ENCODE measurements at places on chromosomes 4 and X.
A peak's percentile ranks its signal among the peaks of the same experiment; 100 is the strongest.

- no peak for DNase-seq
Measured at GRCh38 chr4:64799751-64800150, 390.5 kb upstream of the TECRL start.

DNA sequence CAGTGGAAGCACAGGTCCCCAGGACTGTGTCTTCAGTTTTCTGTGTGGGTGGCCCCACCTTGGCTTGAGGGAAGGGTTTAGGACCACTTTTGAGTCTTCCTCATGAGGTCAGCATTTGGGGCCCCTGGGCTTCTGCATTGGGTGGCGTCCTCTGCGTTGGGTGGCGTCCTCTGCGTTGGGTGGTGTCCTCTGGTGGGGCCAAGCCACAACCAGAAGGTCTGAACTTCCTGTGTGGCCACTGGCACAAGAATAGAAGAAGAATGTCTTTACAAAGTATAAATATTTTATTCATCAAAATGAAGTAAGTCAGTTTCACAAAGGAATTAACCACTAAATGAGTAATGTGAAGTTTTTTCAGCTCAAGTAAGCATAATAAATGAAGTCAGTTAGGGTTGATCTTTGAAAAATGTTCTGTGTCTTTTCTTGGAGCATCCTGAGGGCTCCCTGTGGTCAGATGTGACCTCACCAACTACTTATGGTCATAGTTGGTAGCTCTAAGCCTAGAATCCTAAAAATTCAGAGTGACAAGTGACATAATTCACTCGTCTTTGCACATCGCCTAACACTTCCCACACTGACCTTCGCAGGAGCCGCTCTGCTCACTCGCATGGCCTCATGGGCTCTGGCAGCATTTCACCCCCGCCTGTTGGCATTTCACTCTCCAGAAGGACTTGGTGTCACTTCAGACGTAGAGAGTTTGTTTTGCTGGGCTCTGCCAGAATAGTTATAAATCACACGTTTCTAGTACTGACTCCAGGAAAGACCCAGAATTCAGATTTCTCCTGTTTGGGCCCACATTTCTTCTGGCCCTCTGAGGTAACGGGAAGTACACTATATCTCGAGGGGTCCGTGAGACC is 39.0 kb upstream of the HGFAC start:
- no peak for DNase-seq

GRCh38 chr4:5656415-5656814 is 51.9 kb downstream of the EVC2 start:
- DNase-seq: no peak

GRCh38 chrX:111511477-111511876 is at the start of gene SERTM2:
SERTM2 (plus strand) TSS chrX:111511645; CDS start chrX:111518858, 7,213 bp downstream.
- no peak for DNase-seq

- no peak for DNase-seq
Measured at GRCh38 chr4:85509882-85510631, 35.1 kb downstream of the ARHGAP24 start.

DNA sequence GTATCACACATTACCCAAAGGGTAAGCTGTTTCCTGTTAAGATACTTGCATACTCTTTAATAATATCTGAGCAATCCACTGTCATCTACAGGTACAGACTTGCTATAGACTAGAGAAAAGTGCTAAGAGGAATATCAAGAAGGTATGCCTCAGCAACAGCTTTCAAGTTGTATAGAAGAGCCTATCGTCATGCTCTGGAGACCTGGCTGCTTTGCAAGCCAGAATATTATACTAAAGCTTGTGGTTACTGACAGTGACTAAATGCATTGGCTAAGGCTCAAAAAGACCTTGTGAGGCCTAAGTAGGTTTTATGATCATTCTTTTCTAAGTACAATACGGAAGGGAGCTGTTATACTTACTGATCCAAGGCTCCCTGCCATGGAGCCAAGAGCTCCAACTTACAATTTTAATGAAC is 11.3 kb downstream of the LAMP2 start:
- peak; percentile 1 for DNase-seq

DNA sequence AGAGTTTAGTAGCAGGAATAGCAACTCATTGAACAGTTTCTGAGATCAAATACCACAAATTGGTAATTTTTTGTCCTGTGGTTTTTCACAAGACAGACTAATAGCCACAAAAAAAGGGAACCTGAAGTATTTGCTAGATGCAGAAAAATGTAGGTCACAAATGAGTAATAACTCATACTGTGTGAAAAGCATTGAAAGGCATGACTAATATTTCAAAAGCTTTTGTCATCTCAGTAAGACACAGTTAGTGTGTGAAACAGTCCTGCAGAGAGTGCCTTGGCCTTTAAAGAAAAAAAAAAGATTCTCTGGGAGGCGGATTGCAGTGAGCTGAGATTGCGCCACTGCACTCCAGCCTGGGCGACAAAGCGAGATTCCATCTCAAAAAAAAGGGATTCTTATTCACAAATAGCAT is 31.4 kb upstream of the SLC25A31 start:
- DNase-seq: no peak

- no peak for DNase-seq
Measured at GRCh38 chr4:111788099-111788498, 357.2 kb upstream of the FAM241A start.

- no peak for DNase-seq
Measured at GRCh38 chr4:104413487-104413886, 81.2 kb downstream of the CXXC4 start.

DNA sequence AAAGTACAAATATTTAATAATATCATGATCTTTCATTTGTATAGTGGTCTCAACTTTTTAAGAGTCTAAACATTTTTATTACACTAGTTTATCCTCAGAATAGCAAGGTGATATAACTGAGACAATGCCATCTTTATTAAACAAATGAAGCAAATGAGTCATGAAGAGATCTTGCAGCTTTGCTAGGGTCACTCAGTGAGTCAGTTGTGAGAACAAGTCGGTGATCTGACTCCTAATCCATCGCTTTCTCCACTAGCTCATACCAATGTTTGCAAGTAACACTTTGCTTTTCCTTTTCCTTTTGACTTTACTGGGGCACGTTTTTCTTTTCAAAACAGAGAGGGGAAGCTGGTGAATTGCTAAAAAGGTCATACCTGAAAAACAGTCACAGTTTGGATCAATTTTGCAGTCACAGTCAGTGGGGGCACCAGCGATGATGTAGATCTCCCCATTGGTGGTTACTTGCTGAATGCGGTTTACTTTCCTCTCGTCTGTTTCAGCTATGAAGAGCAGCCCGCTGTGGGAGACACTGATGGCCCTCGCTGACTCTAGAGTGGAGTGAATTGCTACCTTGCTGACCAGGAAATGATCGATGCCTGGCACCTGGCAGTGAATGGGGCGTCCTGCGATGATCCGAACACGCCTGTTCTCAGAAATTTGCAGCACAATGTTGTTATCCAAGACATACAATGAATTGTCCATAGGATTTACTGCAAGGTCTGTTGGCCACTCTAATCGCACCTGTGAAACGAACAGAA is 75.7 kb downstream of the SH2D1A start:
- DNase-seq: no peak

DNA sequence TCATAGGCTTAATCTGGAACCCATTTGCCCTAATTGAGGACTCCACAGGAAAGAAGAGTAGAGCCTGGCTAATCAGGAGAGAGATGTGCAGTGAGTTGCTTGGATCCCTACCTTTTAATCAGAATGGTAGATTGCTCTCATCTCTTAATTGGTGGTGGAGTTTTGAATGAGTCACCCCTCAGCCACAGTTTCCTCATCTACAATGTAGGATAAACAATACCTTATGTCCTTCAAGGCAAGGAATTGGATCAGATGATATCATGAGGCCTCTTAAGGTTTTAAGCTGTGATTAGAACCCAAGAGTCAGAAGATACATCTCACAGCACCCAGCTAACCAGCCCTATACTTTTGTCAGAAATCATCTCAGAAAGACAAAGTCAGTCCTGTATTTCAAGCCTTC is 39.1 kb downstream of the PDGFRA start:
- DNase-seq: no peak

- DNase-seq: no peak
Measured at GRCh38 chrX:43456063-43456462, 200.0 kb upstream of the MAOA start.

DNA sequence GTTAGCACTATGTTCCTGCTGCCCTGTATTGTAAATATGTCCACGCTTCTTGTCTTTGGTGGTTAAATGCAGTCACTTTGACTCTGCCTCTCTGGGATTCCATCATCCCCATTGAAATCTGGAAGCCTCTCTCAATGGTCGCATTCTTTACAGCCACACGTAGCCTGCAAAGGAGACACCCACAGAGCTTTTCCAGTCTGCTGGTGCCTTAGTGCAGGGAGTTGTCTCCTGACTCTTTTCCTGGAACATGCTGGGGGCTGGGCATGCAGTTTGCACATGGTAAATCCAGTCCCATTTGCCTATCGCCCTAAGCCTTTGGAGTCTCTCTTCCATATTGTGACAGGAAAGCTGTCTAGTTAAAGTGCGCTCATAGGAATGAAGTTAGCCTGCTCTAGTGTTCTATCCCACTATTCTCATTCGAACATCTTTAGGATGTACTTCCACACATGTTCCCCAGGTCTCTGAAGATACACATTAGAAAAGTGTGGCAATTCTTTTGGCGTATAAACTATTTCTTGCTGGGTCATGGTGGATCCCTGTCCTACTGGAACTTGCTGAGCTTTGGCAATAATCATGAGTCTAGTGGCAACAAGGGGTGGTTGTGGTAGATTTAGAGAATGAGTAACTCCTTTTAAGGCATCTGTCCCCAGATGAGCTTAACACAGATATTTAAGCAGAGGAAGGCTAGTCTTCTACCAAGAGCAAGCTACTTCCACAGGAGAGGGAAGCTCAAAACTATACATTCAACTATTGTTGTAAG is 33.7 kb downstream of the COQ2 start:
- no peak for DNase-seq

DNA sequence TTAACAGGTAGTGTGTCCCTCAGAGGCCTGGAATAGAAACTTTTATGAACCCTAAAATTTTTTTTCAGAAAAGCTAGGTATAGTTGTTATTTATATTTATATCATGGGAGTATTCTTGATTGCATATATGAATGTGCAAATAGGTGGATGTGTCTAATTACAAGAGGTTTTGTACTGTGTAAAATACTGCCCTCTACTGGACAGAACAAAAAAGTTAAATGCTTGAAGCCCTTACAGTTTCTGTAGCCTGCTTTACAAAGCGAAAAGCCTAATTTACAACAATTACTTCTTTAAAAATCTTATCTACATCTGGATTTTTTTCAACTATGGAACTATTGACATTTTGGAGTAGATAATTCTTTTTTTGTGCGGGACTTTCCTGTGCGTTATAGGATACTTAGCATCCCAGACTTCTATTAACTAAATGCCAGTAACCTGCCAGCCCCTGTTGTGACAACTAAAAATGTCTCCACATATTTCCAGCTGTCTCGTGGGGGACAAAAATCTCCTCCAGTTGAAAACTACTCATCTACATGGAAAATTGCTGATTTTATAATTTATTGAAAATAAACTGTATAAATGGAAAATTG is 35.1 kb downstream of the ENPEP start:
- peak; percentile 42 for DNase-seq

DNA sequence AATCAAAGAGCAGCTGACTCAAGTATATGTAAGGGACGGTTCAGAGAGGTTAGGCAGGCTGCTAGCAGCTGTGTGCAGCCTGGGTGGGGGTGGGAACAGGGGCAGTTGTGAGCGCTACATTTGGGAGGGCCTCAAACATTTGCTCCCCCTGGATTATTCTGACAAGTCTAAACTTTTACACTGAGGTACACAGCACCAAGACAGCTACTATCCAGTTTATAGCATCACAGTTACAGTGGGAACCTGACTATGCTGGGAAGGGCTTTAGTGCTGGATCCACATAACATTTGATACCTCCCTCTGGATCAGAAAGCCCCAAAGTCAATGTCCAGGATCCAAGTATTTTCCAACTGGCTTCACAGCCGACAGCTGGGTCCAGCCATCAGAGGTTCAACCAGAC is 55.8 kb upstream of the GIMD1 start:
- no peak for DNase-seq

GRCh38 chr4:112517067-112517634 is 1.2 kb upstream of the NEUROG2 start:
- DNase-seq: no peak

GRCh38 chrX:153305972-153306371 is 15.6 kb downstream of the PNMA6F start:
- DNase-seq: no peak

GRCh38 chr4:153220682-153221395 is 16.6 kb downstream of the TRIM2 start:
- no peak for DNase-seq

- DNase-seq: no peak
Measured at GRCh38 chr4:7785017-7785416, 154.6 kb downstream of the AFAP1 start.

Measured in central memory CD4-positive, alpha-beta T cell (primary cell).